ENCODE measurements at places on chromosomes 1 and 21.

- DNase-seq: no peak
These were observed 3.2 kb upstream of the QSOX1 start for GRCh38 chr1:180151508-180151907.

DNA sequence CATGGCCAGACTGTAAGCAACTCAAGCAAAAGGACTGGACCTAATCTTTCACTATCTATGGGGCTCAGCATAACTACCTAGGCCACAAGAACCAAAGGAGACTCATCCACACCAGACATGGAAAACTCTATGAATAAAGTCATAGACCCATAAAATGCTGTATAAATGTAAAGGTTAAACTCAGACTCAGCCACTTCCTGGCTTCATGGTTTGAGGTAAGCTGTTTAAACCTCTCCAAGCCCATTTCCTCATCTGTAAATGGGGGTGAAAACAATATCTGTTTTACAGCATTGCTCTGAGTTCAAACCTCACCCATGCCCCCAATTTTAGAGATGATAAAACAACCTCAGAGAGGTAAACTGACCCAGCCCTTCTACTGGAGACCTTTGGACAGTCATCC is 4.0 kb upstream of the SMIM12 start:
- no peak for DNase-seq

DNA sequence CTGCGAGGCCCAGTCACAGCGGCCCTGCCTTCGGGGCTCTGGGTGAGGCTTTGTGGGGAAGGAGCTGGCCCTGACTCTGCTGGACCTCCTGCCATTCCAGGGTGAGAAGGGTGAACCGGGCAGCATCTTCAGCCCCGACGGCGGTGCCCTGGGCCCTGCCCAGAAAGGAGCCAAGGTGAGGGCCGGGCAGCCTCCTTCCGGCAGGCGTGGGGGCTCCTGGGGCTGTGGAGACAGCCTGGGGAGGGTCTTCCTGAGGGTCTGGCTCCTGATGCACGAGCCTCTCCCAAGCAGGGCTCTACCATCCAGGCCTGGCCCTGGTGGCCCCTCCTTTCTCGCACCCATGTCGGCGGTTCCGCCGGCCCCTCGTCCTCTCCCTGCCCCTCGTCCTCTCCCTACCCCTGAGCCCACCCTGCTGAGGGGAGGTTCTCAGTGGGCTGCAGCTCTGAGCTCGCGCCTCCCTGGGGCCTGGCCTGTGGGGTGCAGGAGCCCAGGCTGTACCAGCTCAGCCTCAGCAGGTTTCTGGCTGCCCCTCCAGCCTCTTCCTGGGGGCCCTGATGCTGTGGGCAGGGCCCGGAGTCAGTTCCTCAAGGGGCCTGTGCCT is 48.7 kb downstream of the SLC19A1 start:
- DNase-seq: no peak

GRCh38 chr1:54403405-54403804 is 2.8 kb downstream of the SSBP3 start:
- no peak for DNase-seq

DNA sequence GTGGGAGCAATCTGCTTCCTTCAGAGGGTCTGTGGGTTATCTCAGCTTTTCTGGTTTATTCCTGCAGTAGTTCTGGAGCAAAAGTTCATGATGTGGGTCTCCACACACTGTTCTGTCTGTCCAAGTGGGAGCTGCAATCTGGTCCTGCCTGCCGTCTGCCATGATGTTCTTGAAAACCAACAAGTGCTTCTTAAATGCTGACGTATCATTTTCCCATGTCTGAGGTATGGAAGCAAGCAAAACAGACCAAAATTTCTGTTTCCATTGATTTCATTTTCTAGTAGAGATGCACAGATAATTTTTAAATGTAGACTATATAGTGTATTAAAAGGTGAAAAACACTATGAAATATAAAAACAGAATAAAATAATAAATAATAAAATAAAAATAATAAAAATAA is 65.2 kb downstream of the SERINC2 start:
- no peak for DNase-seq

GRCh38 chr1:112698366-112699310 is 8.3 kb downstream of the RHOC start:
- DNase-seq: no peak

GRCh38 chr1:70828177-70828576 is 219.4 kb downstream of the PTGER3 start:
- no peak for DNase-seq

GRCh38 chr1:201189085-201189484 is 1.5 kb upstream of the IGFN1 start:
- no peak for DNase-seq

DNA sequence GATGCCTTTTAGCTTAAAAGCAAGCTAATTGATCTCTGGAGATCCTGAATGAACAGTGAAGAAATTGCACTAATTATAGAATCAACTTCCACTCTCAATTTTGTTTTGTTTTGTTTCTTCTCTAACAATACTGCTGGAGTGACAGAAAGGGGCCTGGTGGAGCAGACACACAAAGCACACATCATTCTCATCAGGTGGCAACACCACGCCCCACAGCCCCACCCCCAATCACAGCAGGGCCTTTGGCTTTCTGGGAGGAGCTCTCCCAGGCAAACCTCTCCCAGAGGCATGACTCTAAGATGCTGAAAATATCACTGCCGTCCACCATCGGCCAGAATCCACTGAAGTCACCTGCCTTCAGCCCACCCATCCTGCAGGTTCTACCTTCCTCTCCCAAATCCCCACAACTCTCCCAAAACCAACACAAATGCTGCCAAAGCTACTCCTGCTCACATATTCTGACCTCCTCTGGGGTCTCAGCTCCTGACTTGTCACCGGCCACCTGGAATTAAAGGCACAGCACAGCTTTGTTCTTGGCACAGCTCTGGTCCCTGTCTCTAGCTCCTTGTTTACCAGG is 120.7 kb downstream of the GRIK3 start:
- no peak for DNase-seq

- DNase-seq: no peak
These were observed 59.3 kb downstream of the CDC14A start for GRCh38 chr1:100411574-100411973.

Data from stimulated activated CD8-positive, alpha-beta memory T cell treated with anti-CD3 and anti-CD28 coated beads, Interleukin-4, amount 100 ng/mL, for 24 hours (primary cell).